ENCODE measurements at places on chromosomes 2 and 18.

- no peak for DNase-seq
These were observed 34.5 kb downstream of the PCBP1 start for GRCh38 chr2:70121627-70122372.

- DNase-seq, result no peak
These were observed 85.3 kb upstream of the EFEMP1 start for GRCh38 chr2:56008661-56009431.

DNA sequence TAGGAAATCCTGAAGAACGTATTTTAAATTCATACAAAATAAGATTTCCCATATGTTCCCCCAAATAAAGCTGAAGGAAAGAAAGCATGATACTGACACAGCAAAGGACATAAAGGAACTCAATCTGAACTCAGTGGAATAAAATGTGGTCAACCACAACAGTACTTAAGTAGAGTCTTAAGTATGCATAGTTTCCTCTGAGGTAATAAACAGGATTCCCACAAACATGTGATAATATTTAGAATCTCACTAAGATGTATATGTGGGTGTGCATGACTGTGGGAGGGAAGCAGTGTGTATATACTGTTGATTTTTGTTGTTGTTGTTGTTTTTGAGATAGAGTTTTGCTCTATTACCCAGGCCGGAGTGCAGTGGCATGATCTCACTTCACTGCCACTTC is 69.3 kb downstream of the NOL10 start:
- DNase-seq, result peak; percentile 38

- no peak for DNase-seq
These were observed 1.5 kb downstream of the MMADHC start for GRCh38 chr2:149586063-149586462.

- no peak for DNase-seq
These were observed 93.9 kb upstream of the LGALSL start for GRCh38 chr2:64359892-64360657.

GRCh38 chr2:217940261-217941220 is 62.3 kb downstream of the TNS1 start:
- no peak for DNase-seq

DNA sequence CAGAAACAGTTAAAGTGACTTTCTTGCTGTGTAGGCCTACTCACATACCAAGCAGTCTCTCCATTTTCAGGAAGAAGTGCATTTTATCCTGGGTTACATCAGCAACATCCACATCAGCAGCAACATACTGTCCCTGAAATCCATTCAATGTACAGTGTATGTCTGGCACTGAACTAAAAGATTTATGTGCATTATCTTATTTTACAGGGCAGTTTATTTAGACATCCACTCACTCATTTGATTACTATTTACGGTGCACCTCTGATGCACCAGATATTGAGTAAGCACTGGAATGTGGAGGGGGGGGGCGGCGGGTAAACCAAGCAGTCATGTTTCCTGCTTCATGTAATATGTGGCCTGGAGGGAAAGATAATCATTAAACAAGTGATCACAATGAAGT is 1128.2 kb downstream of the BCL11A start:
- DNase-seq, result no peak

DNA sequence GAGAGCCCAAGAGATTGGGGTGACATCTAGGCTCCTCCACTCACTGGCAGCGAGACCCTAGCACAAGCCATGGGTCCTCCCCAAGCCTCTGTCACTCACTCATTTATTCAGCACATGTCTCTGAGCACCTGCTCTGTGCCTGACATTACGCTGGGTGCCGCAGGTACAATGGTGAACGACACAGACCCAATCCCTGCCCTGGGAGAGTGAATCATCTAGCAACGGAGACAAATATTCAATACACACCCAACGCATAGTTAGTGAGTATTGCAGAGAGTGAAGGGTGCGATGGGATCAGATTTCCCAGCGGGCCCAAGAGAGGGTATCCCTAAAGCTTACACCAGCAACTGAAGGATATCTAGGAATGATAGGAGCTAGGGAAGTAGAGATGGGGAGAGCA is 45.5 kb downstream of the ZFP36L2 start:
- no peak for DNase-seq

- DNase-seq, result no peak
These were observed 12.9 kb upstream of the GLI2 start for GRCh38 chr2:120722568-120723421.

DNA sequence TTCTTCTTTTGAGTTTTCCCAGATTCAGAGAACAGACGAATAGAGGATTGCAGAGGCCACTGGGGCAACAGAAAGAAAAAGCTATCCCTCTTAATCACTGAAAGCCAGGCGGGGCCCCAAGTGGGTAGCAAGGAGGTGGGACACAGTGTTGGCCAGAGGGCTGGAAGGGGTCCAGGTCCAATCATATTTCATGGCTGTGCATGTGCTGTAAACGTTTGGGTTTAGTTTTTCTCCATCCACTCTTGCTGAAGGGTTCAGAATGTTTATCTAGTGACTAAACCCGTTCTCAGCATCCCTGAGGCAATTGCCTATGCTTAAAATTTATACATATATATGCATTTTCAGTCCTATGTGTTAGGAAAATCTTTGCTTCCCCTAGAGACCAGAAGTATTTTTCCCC is 99.4 kb upstream of the EPHA4 start:
- no peak for DNase-seq

DNA sequence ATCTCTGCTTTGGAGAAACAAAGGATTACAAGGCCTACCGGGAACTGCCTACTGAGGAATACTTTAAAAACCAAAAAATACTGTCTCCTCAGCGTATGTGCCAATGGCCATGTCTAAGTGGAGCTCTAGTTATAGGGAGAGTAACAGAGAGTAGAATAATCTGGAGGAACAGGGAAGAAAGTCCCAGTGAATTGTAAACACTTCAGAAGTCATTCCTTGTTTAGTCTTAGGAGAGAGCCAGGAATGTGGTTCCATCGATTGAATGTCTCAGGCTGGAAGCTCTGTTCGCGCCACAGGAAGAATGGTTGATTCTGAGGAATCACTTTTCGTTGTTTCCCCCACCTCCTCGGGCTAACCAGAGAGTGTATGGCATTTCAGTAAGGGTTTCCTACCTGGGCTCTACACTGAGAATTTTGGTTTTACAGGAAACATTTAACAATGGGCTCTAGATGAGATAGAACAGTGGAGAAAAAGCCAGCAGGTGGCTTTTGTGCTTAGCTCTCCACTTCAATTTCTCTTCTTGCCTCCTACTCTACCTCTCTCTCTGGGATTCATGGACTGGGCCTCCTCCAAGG is 88.7 kb downstream of the ACVR1 start:
- no peak for DNase-seq

- no peak for DNase-seq
These were observed 1575.1 kb downstream of the LRP1B start for GRCh38 chr2:140555701-140556100.

DNA sequence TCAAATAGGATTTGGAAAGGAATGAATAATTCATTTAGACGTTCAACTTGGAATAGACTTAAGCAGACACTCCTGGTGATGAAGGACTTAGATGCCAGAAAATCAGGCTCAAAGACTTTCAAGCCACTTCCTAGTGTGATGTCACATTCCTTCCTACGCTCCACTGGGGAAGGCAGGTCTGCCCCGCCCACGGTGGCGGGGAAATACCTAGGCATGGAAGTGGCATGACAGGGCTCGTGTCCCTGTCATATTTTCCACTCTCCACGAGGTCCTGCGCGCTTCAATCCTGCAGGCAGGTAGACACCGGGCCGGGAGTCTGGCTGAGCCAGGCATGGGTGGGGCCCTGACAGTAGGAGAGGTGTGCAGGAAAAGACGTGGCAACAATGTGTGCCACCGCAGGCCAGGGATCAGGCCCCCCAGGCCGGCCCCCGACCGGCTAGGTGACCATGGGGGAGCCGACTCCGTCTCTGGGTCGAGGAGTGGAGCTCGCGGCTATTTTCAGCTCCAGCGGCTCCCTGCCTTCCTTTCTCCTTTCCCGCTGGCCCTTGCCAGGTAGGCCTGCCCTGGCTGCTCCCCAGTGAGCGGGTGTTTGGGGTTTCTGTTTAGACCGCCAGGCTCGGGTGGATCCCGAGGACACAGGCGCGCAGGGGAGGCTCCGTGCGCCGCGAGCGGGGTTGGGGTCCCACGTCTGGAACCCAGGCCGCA is at the start of gene IL1RL2:
Gene IL1RL2 (plus strand): TSS at position 233 of the 705 bp plus-strand sequence. CDS start 845 bp downstream, outside the sequence.
- DNase-seq, result no peak

All from CD4-positive, alpha-beta T cell treated with Interleukin-4 for 4 hours (primary cell).